ENCODE measurements at places on chromosomes 6 and 20.

GRCh38 chr6:19865178-19865577 is 28.0 kb downstream of the ID4 start:
- DNase-seq: no peak

GRCh38 chr20:23679133-23680092 is 9.4 kb downstream of the CST4 start:
- no peak for DNase-seq

GRCh38 chr6:152716322-152716721 is 18.6 kb downstream of the MYCT1 start:
- DNase-seq: no peak

DNA sequence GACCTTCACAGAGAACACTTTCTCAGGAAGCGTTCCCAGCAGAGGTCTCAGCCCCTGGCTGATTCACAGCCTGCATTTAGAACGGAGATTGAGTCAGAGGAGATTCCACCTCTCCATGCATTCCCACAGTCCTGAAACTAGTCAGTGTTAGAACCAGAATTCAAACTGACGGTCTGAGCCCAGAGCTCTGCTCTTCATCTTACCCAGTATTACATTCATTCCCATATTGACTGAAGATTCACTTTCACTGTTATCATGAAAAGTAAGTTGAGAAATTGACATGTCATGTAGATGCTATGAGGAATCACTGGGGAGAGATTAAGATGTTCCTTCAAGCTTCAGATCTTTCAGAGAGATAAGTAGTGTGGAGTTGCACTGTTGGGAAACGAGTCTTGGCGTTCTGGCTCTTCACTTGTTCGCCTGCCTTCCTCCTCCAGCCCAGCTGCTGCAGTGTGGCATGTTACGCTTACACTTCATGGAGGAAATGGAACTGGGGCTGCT is 28.3 kb downstream of the MAS1 start:
- DNase-seq: no peak

GRCh38 chr6:101066481-101066880 is 185.4 kb upstream of the ASCC3 start:
- DNase-seq: no peak

- no peak for DNase-seq
Measured at GRCh38 chr6:157019733-157020132, 242.6 kb downstream of the ARID1B start.

- DNase-seq: no peak
Measured at GRCh38 chr6:96811670-96812069, 25.6 kb downstream of the GPR63 start.

GRCh38 chr6:125668071-125668470 is 81.4 kb upstream of the HEY2 start:
- DNase-seq: peak; percentile 45

DNA sequence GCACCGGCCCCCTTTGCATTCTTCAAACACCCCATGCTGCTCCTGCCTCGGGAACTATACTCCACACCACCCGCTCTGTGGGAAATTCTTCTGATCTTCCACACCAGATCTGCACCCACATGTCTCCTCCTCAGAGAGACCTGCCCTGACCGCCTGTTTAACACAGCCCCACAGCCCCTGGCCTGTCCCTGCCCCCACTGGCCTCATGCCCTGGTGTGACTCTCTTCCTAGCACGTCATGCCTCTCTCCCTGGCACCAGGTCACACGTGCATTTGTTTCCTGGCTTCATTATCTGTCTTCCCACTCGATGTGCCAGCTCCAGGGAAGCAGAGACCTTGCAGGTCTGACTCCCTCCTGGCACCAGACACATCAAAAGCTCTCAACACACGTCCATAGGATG is 79.6 kb downstream of the ANKRD60 start:
- no peak for DNase-seq

DNA sequence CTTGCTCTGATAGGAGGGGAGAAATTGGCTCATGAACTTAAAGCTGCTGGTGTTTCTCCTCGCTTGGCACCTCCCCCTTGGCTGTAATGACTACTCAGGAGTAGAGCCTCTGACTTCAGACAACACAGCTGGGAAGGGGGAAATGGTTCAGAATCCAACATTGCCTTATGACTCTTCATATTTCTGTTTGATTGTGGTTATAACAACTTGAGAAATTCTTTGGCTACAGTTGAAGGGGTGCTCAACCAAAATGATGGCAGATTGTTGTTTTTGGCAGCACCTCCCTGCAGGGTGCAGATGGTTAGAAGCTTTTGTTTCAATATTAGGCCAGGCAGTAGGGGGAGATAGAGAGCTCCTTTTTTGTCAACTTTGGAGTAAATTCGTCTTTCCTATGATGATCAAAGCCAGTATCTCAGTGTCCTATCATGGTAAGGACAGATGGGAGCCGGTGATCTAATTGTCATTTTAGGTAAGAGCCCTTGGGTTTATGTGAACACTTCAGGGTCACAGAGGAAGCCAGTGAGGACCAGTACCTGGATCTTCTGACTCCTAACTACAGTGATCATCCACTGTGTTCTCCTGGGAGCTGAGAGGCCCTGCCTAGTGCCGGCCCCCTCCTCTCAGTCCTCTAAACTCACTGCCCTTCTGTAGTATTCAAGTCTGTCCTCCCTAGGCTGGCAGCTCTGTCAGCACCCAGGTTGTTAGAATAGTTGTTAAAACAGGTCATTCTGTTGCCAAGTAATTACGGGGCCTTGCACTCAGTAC is 39.9 kb downstream of the RPRD1B start:
- peak; percentile 35 for DNase-seq

- DNase-seq: no peak
Measured at GRCh38 chr20:8400486-8400885, 268.4 kb downstream of the PLCB1 start.

DNA sequence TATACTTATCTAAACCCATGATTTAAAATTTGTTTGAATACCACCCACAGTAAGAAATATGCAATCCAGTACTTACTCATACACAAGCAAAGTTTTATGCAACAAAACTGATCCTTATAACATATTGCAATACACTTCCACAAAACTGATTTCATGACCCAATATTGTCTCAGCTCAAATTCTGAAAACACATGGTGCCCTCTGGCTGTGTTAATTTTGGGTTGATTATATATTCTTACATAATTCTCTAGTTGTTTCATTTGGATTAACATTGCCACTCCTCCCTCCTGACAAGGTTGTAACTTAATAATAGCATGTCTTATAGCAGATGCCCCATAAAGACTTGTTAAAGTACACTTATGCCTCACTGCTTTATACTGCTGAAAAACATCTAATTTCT is 73.0 kb upstream of the TULP1 start:
- no peak for DNase-seq

DNA sequence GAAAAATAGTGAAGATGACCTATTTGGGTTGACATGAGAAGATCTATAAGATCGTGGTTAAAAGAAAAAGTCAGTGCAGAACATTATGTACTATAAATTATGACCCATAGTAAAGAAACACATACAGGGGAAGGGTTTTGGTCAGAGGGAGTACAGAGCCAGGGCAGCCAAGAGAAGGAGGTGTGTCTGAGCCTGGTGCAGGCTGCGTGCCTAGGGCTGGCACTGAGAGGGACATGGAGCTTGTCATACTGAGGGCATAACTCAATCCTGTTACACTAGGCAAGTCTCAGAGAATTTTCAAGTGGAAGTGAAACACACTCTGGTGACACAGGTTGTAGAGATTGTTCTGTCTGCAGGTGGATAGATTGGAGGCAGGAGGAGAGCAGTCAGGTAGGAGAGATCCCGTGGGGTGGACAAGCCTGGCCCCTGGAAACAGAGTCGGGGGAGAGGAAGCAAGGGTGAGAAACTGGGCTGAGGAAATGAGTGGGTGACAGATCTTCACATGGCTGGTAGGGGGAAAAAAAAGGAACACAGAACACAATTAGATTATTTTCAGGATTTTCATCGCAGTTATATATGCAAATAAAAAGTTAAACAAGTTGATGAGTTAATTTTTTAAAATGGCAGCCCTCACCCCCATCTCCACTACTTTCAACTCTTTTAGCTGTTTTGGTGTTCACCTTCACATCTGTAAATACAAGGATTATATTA is 18.5 kb upstream of the RNF39 start:
- DNase-seq: no peak

DNA sequence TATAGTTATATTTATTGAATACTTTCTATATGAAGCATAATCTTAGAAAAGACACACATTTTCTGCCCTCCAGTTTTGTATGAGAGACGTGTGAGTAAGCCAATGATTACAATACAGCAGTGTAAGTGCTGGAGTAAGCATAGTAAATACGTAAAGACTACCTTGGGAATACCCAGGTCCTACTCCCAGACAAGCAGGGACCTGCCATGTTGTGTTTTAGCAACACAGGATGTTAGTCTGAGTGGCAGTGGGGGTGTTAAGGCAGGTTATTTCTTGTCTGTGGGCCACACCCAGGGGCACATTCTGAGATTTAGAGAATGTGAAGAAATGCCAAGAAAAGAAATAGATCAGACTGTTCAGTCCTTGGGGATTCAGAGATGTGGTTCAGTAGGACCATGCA is 34.3 kb upstream of the RNF144B start:
- no peak for DNase-seq

GRCh38 chr20:49910340-49910706 is 5.0 kb downstream of the SPATA2 start:
- DNase-seq: no peak

DNA sequence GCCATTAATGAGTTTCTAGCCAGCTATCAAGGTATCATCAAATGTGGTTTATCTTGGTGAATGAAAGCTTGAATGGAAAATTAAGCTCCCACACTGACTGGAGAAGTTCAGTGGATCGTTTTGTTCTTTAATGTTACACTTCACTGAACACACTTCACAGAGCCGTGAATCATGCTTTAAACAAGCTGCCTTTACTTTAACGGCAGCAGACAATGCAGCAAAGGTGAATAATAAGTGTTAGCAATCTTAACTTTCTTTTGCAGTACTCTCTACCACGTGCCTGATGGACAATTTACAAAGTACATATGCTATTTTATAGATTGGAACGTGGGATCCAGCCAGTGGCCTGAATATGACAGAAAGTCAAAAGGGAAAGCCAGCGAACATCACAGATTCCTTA is 424.5 kb downstream of the GRIK2 start:
- no peak for DNase-seq

DNA sequence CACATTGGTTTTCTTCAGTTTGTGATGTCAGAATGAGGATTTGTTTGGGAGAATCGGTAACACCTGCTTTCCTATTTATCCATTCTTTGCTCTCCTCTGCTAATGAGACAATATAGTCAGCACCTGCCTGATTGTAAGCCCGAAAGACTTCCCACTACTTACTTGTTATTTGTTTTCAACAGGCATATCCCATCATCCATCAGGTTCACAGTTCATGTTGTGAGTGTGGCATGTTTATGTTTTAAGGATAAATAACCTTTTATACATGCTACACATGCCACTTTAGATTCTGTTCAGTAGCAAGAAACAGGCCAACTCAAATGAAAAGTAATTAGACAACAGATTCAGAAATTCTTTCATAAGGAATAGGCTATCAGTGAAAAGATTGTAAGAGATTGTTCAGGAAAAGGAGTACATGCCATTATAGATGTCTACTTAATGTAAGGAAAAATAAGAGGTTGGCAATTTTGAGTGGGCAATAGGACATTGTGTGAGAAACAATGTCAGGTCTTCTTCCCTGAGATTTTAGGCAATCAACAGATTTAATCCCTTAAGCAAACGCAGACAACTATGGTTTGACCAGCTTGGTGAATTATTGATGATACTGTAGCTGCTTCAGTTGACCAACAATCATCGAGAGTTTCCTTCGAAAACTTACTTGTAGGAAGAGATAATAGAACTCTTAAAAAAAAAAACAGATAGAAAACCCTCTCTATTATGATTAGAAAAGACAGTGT is 7.9 kb upstream of the GPRC6A start:
- DNase-seq: no peak

GRCh38 chr20:9480066-9480465 is 34.3 kb upstream of the LAMP5 start:
- DNase-seq: no peak

GRCh38 chr6:126696921-126697693 is 357.2 kb downstream of the CENPW start:
- DNase-seq: no peak

DNA sequence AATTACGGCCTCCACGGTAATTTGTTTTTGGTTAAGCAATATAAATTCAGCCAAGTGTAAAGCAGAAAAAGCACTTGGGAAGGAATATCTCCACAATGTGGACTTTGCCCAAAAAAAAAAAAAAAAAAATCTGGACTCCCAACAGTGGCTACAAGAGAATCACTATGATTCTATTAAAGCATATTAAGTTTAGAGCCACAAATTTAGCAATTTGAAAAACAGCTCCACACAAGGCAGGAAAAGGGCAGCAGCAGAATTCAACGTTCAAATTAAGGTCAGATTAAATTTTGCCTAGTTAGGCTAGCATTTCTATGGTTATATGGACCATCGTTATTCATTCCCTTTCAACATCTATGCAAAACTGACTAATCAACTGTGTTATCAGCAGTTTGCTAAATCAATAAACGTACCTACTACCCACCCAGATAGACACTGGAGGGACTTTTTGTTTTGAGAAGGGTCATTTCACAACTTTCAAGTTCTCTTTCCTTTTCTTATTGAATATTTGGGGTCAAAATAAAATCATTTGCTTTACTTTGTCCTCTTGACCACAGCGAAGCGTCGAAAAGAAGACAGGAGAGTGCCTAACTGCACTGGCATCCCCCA is 1.0 kb downstream of the MCM9 start:
- no peak for DNase-seq

GRCh38 chr20:52896348-52896747 is 75.8 kb upstream of the TSHZ2 start:
- DNase-seq: no peak

- DNase-seq: no peak
Measured at GRCh38 chr6:43909474-43910148, 139.6 kb downstream of the VEGFA start.

DNA sequence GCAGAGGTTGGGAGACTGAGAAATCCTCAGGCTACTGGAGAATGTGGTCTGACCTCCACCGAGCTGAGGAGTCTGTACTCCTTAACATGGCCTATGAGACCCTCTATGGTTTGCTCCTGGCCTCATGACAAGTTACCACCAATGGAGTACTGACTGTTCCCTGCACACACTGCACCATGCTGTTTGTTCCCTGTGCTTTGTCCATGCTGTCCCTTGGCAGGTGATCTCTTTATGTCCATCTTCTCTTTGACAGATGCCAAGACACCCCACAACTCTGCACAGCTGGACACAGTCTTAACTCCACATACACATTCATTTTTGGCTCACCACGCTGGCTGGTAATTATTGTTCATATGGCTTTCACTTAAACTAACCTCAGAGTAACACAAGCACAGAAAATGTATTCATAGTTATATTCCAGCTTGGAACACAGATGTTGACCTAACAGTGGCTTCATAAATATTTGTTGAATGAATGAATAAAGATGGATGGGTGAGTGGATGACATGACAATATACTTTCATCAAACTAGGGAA is 258.0 kb downstream of the ATXN1 start:
- DNase-seq: no peak

GRCh38 chr20:59443550-59443949 is 143.1 kb downstream of the EDN3 start:
- DNase-seq: no peak

GRCh38 chr6:128500749-128501600 is 19.4 kb downstream of the PTPRK start:
- DNase-seq: no peak

DNA sequence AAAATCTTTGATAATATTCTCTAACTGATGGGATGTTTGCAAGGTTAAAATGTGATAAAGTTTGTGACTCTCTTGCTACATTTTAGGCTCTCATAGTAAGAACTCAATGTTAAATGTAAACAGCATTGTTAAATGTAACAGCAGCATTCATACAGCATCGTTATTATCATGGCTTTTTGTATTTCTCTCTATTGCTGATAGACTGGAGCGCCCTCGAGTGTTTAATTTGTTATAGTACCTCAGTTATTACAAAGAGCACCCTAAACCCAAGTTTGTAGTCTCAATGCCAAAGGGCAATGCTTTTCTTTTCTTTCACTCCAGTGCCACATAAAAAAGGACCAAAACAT is 14.9 kb upstream of the TTPAL start:
- no peak for DNase-seq
